ENCODE measurements at places on chromosomes 5 and 9.

DNA sequence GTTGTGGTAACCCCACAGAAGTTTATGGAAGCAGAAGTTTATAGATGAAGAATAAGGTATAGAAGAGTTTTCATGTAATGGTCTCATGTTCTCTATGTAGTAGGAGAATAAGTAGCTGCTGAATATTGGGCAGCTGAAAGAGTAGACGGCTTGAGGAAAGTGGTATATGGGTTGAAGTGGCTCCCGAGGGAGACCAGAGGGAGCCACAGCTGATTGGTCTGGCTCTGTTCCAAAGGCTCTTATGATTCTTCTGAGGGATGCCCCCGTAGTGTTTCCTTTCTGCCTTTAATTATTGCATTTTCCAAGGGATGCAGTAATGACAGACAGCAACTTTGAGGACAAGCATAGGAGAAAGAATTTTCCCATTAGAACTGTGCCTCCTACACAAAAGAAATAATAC lies 30.1 kb upstream of the TENT2 start:
- DNase-seq, result no peak

DNA sequence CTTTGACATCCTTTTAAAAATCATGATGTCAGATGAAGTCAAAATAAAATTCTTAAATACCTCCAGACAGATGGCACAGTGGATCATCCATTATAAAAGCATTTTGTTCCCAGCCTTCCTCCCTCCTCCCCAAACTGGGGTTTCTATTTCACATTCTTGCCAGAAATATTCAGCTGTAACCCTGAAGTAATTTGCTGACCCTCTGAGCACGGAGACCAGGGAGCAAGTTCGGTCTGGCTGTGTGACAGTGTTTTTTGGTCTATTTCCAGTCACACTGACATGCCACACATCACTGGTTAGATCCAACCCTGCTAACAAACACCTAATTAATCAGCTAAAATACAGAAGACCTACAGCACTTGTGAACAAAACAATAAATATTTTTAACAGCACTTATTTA lies 126.2 kb upstream of the DMRT1 start:
- DNase-seq, result no peak

DNA sequence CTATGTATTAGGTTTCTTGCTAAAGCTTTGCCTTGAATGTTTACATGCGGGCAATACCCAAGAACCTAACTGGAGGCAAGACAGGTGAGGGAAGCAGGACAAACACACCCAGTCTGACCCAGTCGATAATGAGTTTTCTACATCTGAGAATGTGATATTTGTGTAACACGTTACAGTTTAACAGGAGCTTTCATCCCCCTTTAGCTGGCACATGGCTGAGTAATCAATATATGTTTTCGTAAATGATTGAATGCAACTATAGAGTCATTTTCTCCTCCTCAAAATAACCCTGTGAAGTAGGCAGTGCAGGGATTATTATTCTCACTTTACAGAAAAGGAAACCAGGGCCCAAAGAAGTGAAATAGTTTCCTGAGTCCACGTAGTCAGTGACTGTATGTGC lies 84.7 kb upstream of the HTR4 start:
- DNase-seq, result no peak

DNA sequence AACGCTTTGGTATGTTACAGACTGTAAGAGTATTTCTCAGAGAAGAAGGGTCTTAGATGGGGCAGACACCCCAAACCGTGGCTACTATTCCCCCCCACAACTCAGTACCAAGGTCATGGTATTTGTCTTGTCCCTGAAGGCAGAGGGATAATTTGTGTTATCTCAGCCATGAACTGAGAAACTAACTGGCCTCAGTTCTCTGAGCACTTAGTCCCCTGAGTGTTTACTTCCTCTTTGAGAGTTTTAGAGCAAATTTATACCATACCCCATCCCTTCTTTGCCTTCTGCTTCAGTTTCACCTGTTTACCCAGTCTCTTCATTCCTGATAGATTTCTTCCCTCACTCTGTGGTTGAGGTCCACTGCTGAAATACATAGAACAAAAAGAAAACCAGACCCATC lies 183.9 kb downstream of the LRRC70 start:
- DNase-seq, result no peak

GRCh38 chr9:127706836-127707241 lies at the start of gene CFAP157:
CFAP157 (plus strand) TSS chr9:127706988; CDS start chr9:127707032, 44 bp downstream.
- no peak for DNase-seq

DNA sequence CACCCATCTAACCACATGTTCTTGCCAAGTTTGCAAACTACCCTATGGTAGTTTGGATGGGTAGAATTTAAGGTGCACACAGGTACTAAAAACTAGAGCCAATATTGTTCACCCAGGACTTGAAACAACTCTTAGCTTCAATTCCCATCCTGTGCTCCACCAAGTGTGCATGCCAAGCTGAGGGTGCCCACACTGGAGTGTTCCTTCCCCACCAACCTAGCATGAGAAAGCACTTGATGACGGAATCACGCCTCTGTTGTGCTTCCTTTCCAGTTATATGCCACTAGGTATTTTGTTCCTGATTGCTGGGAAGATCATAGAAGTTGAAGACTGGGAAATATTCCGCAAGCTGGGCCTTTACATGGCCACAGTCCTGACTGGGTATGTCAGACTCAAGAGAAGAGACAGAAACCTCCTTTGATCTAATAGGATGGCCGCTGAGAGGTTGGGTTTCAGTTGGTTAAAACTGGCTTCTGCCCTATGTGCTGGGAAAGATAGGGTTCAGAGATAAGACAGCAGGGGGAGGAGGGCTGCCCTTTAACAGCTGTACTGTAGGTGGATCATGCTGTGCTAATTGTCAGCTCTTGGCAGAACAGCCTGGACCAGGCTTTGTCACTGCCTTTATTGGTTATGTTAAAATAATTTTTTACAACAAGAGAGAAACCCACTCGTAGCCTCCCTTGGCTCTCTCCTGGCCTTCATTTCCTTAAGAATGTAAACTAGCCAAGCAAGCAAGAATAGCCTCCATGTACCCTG lies 83.5 kb downstream of the SLC1A1 start:
- DNase-seq, result no peak

DNA sequence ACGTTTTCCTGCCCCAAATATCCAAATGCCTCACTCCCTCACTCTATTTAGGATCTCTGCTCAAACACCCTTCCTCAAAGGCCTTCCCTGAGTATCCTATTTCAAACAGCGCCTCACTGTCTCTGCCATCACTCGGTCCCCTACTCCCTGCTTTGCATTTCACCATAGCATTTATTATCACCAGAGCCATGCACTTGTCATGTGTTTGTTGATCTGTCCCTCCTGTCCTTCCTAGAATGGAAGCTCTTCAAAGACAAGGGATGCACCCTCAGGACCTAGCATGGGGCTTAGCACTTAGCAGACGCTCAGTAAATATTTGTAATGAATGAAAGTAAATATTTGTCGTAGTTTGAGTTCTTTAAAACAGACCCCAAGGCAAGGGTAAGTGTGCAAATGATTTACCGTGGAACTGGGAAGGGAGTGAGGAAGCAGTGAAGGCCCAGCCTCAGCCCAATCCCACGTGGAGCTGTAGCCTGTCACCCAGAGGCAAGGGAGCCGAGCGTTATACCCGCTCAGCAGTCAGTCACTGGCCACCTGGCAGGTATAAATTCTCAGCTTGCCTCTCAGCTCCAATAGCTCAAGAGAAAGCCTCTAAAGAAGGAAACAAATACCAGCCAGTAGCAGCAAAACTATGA lies 97.7 kb upstream of the KIF2A start:
- no peak for DNase-seq

- no peak for DNase-seq
Observed at GRCh38 chr5:150033334-150033733, 32.8 kb downstream of the HMGXB3 start.

DNA sequence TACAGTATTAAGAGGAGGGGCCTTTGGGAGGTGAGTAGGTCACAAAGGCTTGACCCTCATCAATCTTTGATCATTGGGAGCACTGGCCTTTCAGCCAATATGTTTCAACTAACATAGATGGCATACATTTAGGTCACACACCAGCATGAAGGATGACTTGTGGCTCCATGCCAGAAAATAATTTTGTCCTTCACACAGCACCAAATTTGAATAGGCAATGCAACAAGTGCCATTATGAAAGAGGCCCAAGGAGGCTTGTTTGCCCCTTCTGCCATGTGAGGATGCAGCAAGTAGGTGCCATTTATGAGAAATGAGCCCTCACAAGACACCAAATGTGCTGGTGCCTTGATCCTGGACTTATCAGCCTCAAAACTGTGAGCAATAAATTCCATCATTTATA lies 81.1 kb downstream of the JAKMIP2 start:
- no peak for DNase-seq

DNA sequence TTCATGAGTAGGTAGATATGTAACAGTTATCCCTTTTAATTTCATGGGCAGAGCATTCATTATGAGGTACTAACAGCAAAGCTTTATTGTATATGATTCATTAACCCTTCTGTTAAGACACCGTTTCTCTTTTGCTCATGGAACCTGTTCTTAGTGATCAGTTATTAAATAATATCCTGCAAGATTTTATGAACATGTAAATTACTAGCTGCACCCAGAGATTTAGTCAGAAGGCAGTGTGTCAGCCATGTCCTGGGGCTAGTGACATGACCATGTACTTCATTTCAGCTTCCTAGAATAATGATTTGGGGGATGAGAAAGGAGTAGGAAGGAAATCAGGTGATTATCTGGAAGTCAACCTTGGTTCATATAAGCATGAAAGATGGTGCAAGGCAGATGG lies 7.0 kb downstream of the MAST4 start:
- no peak for DNase-seq

- no peak for DNase-seq
Observed at GRCh38 chr5:38697013-38697412, 140.6 kb upstream of the LIFR start.

DNA sequence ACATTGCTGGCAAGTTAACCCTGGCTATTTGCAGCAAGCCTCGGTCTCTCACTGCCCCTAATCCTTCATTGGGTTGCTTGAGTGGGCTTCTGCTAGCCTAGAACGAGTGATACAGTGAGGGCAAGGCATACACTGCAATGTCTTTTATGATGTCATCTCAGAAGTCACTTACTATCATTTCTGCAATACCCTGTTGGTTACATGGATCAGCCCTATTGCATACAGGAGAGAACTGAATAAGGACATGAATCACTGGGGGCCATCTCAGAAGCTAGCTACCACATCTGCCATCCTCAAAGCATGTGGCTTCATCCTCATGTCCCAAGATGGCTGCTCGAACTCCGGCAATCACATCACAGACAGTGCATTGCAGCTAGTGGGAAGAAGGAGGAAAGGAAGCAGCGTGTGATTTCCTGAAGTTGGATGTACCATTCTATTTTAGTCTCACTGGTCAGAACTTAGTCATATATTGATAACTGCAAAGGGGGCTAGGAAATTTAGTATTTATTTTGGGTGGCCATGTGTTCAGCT lies 33.3 kb upstream of the CDKN2AIPNL start:
- DNase-seq, result no peak

DNA sequence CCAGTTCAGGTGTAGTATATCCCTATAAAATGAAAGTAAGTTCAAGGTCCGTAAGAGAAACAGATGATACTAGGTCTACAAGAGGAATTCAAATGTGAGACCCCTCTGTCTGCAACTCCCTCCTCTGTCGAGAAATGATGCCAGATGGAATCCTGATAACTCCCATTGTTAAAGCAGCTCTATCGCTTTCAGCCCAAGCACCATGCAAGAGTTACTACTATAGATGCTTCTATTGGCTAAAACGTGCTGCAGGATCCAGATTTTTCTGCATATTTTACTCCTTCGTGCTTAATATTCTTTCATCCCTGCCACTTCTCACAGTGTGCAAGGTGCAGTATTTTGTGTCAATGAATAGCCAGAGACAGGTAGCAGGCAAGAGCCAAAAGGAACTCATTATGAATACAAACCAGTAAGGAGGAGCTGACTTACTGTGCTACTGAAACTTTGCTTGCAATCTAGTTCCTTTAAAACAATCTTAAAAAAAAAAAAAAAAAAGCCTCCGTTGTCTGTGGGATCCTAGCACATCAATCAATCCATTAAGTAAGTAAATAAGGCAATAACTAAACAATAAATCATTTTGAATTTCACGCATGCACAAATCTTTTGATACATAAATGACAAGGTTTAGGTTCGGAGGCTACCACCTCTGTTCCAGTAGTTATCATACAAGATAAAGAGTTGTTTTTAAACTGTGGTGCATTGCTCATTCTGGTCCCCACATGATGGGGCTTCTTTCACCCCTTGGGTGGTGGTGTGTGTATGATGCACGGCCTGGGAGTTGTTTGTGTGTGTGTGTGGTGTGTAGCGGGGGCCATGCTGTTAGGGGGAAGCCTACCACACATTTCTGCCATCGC lies 151.1 kb upstream of the MPDZ start:
- no peak for DNase-seq

- no peak for DNase-seq
Observed at GRCh38 chr9:85602742-85603141, 139.0 kb downstream of the AGTPBP1 start.

GRCh38 chr5:54454602-54455001 lies 897 bp upstream of the HSPB3 start:
- no peak for DNase-seq

- DNase-seq, result no peak
Observed at GRCh38 chr9:36263683-36264082, 5.4 kb upstream of the GNE start.

DNA sequence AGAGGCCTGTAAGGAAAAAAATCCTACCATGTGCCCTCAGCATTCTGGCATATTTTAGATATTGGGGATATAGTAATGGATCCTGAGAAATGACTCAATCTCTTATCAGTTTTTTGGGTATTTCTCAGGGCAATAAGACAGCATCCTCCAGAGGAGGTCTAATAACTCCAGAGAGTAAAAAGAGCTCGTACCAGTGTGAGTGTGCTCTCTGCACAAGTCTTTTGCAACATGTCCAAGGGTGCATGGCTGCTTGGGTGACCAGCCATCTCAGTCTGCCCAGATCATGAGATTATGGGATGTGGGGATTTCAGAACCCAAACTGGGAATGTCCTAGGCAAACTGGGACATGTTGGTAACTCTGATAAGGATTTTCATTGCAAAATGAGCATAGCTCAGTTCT lies 15.3 kb downstream of the ASPN start:
- no peak for DNase-seq

GRCh38 chr5:41094871-41095270 lies 23.7 kb upstream of the MROH2B start:
- no peak for DNase-seq

GRCh38 chr9:114023961-114024360 lies 54.1 kb downstream of the AMBP start:
- DNase-seq, result no peak

DNA sequence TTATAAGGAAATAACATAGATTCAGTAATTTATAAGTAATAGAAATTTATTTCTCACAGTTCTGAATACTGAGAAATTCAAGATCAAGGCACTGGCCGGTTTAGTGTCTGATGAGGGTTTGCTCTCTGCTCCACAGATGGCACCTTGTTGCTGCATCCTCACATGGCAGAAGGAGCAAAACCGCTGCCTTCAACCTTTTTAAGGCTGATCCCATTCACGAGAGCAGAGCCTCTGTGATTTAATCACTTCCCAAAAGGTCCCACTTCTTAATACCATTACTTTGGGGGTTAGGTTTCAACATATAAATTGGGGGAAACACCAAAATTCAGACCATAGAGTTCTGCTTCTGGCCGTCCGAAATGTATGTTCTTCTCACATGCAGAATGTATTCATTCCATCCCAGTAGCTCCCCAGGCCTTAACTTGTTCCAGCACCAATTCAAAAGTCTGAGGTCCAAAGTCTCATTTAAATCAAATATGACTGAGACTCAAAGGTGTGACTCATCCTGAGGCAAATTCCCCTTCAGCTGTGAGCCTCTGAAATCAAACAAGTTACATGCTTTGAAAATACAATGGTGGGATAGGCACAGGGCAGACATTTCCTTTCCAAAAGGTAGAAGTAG lies 30.6 kb downstream of the BAAT start:
- DNase-seq, result no peak

Measured in stimulated activated CD8-positive, alpha-beta memory T cell treated with anti-CD3 and anti-CD28 coated beads, Interleukin-7, amount 100 ng/mL, for 4 hours (primary cell).